ENCODE measurements at places on chromosomes 2 and 18.

DNA sequence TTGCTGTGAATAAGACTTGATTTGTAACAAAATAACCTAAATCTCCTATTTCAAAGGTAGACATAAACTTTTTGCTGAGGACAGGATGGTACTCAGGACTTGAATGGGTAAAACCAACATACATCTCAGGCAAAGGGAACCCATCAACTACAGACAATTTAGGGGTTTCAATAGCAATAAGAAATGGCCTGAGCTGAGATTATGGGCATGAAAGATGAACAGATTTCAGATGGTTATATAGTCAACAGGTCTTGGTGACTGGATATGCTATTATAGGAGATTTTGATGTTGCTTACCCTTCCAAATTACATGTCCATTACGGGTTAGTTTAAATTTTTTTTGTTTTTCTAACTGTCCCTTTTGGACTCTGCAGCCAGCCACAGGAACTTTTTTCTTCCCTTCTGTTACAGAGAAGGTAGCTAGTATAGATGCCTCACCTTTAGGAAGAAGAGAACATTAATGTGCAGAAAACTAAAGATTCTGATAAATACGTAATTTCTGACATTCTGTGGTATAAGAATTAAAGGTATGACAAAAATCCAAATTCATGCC is 4.6 kb downstream of the RPS27A start:
- DNase-seq: no peak

DNA sequence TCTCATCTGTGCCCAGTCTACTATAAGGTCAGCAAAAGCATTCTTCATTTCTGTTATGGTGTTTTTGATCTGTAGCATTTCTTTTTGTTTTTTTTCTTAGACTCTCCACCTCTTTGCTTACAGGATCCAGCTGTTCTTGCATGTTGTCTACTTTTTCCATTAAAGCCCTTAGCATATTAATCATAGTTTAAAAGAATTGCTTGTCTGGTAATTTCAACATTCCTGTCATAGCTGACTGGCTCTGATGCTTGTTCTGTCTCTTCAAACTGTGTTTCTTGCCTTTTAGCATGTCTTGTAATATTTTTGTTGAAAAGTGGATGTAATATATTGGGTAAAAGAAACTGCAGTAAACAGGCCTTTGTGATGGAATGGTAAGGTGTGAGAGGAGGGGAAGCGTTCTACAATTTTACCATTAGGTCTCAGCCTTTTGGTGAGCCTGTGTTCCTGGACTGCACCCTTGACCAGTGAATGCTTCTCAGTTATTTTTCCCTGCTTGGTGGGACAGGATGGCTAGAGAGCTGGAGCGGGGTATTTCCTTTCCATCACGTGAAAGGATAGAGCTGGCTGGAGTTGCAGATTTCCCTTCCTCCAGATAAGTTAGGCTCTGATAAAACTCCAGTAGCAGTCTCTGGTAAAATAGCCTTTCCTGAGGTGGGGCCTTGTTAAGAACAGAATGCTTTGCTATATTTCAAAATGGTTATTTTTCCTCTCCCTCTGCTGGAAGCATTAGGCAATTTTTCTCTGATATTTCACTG is 65.4 kb downstream of the PLA2R1 start:
- DNase-seq: no peak

- no peak for DNase-seq
These were observed 417.6 kb downstream of the ZNF521 start for GRCh38 chr18:24934258-24934932.

DNA sequence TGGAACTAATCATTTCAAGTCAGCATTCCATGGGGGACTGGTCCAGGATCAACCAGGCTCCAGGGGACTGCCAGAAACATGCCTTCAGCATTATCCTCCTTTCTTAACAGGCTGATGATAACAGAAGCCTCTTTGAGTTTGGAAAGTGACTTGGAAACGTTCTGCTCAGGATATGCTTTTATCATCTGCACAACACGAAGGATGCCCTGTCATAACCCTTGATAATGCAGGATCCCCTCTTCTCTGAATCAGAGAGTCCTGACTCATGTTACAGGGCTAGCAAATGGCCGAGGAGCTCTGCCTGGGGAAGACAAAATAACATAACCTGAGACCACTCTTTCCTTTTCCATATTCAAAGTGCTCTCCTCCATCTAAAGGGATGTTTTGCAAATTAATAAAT is 6.7 kb downstream of the SCYGR3 start:
- no peak for DNase-seq

DNA sequence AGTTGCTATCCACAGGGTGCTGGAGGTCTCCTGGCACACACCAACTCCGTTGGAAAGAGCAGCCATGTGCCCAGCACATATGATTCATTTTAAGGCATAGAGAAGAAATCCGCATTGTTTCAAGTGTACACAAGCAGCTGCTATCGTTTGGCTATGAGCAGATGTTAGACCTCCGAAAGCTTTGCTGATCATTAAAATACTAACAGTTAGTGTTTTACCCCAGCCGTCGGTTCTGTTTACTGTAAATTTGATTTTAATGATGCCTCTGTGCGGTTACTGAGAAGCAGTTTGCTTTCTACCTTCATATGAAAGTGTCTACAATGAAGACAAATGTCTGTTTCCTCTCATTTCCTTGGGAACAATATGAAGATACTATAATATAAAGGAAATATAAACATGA is 154.9 kb downstream of the PTGR3 start:
- DNase-seq: no peak

Data from H54 (cell line).